ENCODE measurements at places on chromosomes 7 and 10. TPM values are rescaled to one million over a fixed set of nuclear protein-coding genes. Genes with fewer than 3 reads are reported as not detected.

DNA sequence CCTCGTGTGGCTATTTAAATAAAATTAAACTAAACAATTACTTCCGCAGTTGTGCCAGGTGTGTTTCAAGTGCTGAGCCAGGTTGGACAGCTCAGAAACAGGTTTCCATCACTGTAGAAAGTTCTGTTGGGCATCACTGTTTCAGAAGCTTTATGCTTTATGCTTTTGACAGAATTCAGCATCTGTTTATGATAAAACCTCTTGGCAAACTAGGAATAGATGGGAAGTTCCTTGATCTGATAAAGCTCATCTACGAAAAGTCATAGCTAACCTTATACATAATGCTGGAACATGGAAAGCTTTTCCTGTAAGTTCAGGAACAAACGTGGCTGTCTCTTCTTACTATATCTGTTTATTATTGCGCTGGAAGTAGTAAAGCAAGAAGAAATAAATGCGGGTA is 143.4 kb downstream of the DOCK1 start:
- H3K27ac ChIP-seq, result no peak overlapping the region
- H3K4me1 ChIP-seq, result peaks cover 17% of the 10 kb centered on the region
- DNase-seq, result no peak
- no peak overlapping the region for H3K4me3 ChIP-seq

- H3K27me3 ChIP-seq, result no peaks in the 10 kb centered on the region
- H3K4me1 ChIP-seq, result peaks cover 7% of the 10 kb centered on the region
- H3K4me3 ChIP-seq, result no peak overlapping the region
- no peak for DNase-seq
- H3K27ac ChIP-seq, result no peak overlapping the region
Observed at GRCh38 chr10:32077896-32078485, 21.8 kb upstream of the KIF5B start.

FAM237B gene
- total RNA-seq, result not detected

CNPY1 gene
- total RNA-seq, result not detected
